ENCODE measurements at places on chromosomes 11 and 22.
A peak's percentile ranks its signal among the peaks of the same experiment; 100 is the strongest.

- DNase-seq: no peak
These were observed 21.5 kb downstream of the CASP4 start for GRCh38 chr11:104946907-104947306.

GRCh38 chr22:50688448-50688847, 15.8 kb downstream of the SHANK3 start:
- DNase-seq: peak; percentile 53

DNA sequence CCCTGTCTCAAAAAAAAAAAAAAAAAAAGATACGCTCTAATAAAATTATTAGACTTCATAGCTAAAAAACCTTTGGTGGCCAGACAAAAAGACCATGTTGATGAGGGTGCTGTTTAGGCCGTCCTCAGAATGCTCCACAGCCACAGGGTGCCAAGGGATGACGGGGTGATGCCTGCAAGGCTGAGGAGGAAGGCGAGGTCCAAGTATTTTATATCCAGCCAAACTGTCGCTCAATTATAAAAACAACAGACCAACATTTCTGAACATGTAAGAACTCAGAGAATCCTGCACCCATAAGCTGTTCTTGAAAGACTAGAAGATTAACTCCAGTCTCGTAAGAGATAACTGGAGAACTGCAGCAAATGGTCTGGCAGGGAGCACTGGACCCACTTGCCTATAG, 29.2 kb downstream of the TBX1 start:
- no peak for DNase-seq

DNA sequence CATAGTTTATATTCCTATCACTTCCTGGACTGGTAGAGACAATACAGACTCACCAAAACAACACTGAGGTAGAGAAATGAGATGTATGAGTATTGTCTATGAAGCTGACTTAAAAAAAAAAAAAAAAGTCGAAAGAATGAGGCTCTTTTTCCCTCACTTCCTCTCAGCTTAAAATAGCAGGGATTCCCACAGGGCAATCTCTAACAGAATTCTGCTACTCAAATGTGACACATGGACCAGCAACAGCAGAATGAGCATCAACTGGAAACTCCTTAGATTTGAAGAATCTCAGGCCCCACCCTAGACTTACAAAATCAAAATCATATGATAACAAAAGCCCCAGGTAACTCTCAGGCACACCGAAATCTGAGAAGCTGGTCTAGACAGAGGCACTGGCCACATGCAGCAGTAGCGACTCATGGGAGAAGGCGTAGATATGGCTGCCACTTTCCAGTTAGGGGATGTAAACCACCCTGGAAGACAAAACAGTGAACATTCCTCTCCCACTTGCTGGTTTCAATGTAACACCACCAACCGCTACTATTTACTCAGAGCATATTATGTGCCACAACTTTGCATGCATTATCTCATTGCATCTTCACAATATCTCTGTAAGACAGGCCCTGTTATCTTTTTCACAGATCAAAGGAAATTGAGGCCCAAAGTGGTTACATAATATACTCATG, 128.0 kb downstream of the RBFOX2 start:
- no peak for DNase-seq

- DNase-seq: peak; percentile 84
These were observed at the start of gene HSPB2 for GRCh38 chr11:111912535-111912934. TSS of gene HSPB2 (plus strand) at chr11:111912734. CDS start at chr11:111912830, 96 bp downstream.

DNA sequence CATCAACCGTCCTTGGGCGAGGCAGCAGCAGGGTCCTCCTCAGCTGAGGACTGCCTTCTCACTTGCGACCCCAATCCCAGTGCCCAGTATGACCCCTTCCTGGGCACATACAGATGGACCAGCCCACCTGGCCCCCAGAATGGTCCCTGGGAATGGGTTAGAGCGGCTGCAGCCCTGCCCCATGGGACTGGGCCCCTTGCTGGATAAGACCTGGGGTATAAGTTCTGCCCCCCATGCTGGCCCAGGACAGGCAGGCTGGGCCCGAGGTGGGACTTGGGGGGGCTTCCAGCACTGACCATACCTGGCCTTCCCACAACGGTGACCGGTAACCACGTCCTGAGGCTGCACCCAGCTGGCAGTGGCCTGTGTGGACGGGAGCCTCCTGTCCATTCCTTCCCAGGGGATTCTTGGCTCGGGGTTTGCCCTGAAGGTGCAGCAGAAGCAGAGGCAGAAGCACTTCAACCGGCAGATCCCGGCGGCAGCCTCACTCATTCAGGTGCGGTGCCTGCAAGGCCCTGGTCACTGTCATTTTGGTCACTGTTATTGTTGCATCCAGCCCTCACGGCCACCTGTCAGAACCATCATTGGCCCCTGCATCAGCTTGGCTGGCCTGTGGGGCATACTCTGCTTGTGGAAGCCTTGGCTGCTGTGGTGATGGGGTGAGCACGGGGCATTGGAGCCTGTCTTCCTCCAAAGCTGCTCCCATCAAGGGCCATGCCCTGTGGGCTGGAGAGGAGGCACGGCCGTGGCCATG, 114.8 kb downstream of the KCNQ1OT1 start:
- peak; percentile 41 for DNase-seq

DNA sequence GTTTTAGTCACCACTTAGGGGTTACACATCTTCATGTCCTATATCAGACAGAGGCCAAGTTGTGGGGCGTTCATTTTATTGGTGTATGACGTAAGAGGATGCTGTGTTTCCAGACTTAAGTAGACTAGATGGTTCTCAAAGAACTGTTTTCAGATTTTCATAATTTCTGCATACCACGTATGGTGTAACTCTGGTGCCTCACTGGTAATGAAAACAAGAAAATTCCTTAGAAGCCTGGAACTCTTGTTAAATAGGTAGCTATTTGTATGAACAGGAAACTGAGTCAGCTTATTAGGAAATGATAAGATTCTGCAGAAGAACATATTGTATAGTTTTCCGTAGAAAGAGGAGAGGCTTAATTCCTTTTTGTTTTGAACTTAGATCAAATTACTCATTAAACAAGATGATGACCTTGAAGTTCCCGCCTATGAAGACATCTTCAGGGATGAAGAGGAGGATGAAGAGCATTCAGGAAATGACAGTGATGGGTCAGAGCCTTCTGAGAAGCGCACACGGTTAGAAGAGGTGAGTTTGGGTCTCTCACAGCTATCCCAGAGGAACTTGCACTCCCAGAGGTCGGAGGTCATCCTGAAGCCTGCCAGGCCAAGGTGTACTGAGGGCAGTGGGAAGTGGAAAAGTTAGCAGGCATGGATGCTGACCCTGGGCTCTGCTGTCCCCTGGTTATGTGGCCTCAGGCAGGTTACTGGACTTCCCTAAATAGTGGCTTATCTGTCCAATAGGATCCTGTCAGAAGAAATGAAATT, 3.9 kb downstream of the CDC45 start:
- DNase-seq: no peak

DNA sequence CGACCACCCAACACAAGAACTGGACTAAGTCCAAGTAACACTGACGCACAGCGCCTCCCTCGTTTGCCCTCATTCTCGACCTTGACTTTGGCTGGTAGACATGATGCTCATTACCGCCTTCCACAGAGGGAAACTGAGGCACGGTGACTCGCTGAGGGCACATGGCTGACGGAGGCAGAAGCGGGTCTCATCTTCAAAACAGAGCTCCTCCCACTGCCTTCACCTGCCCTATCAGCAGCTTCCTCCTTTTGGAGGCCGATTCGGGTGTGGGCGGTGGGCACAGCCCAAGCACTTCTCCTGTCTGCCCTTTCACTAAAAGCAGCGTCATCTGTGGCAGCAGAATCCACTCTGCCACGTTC, 2.0 kb upstream of the KMT5B start:
- DNase-seq: no peak

DNA sequence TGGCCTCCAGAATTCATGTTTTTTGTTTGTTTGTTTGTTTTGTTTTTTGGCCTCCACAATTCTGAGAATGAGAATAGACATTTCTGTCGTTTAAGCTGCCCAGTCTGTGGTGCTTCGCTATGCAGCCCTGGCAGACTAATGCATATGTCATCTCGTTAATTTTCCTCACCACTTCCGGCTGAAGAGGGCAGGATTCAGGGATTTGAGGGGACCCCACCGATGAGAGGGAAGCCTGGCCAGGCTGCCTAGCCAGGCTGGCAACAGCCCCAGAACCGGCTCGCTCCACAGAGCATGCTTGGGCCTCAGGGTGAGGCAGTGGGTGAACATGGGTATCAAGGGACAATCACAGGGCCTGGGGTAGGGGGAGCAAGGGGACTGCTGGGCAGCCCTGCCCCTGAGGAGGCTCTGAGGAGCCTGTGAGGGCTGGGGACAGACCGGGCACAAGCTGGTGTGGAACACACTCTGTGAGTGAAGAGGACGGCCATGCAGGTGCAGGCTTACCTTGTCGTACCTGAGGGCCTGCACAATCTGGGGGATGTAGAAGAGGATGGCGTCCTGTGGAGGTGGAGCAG, 47.8 kb upstream of the SERPIND1 start:
- no peak for DNase-seq

DNA sequence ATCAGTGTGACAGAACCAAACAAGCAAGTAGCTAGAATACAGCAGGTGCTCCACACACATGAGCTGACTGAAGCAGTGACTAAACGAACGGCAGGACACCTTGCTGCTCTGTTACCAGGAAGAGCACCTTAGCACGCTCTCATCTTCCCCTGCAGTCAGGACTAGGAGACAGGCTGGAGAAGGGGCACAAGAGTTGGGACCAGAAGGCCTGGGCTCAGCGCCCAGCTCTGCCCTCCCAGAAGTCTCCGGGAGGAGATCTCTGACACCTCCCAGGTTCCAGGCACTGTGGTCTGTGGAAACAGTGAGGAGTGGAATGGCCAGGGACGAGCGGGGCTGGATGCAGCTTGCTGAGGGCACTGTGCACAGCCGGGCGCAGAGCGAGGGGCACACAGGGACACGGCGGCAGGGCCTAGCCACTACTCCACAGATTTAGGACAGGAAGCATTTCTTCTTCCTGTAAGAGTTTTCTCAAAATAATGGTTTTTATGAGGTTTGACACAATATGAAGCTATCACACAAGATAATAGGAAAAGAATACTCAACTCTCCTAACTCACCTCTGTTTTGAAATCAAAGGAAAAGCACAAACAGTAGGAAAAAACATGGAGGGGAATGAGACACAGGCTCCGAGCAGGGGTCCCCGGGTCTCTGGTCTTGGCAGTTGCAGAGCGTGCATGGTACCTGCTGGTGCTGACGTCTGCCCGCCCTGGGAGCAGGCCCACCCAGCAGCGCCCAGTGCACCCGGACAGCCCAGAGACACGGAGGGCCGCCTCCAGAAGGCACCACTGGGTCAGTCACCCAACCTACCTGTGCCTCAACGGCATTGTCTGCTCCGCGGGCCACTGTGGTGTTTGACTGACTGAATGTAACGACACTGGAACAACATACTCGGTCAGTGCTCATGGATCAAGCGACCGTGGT, 67.6 kb downstream of the NCAPD3 start:
- no peak for DNase-seq

DNA sequence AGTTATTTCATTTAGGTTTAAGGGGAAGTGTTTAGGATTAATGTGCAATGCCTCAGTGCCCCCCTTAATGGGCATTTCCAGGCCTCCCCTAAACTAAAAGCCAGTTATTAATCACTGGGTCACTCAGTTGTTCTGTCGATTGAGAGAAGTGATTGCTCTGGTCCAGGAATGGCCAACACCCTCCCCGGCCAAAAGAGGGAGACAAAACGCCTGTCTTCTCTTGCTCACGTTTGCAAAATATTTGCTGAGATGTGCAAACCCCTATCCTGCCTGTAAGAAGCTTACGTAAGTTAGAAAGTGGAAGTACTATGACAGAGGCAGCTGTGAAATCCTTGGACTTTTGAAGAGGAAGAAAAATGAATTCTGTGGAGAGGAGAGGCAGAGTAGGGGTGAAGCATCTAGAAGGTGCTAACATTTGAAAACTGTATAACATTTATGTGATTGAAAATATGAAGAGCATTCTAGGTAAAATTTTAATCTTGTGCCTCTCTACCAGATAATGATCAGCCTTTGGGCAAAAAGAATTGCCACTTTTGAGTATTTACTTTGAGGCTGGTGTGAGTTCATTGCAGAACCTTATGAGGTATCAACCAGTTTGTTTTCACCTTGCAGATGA, 37.7 kb downstream of the NTM start:
- DNase-seq: peak; percentile 55

DNA sequence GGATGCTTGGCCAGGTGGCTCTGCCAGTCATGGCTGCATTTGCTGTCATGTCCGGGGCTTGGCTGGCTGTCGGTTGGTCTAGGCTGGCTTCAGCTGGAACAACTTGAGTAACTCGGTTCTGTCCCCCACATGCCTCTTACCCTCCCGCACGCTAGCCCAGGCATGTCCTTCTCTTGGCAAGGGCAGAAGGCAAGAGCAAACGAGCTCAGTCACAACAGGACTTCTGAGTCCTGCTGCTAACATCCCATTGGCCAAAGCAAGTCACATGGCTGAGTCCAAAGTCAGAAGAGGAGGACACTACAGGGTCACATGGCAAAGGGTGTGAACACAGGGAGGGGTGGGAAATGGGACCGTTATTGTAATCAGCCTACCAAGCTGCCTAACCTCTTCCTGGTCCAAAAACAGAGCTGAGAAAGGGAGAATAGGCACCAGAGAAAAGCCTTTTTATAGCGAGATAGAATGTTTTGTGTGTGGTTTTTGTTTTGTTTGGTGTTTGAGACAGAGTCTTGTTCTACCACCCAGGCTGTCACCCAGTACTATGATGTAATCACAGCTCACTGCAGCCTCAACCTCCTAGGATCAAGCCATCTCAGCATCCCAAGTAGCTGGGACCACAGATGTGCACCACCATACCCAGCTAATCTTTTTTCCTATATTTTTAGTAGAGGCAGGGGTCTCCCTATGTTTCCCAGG, 81.9 kb downstream of the MN1 start:
- no peak for DNase-seq

GRCh38 chr11:36306888-36307287, 10.8 kb downstream of the PRR5L start:
- DNase-seq: no peak

GRCh38 chr22:23045461-23045860, 24.9 kb upstream of the GNAZ start:
- no peak for DNase-seq

GRCh38 chr11:79980916-79981315, 540.1 kb upstream of the TENM4 start:
- DNase-seq: no peak

- no peak for DNase-seq
These were observed 85.2 kb upstream of the LINC01488 start for GRCh38 chr11:69396051-69396947.

DNA sequence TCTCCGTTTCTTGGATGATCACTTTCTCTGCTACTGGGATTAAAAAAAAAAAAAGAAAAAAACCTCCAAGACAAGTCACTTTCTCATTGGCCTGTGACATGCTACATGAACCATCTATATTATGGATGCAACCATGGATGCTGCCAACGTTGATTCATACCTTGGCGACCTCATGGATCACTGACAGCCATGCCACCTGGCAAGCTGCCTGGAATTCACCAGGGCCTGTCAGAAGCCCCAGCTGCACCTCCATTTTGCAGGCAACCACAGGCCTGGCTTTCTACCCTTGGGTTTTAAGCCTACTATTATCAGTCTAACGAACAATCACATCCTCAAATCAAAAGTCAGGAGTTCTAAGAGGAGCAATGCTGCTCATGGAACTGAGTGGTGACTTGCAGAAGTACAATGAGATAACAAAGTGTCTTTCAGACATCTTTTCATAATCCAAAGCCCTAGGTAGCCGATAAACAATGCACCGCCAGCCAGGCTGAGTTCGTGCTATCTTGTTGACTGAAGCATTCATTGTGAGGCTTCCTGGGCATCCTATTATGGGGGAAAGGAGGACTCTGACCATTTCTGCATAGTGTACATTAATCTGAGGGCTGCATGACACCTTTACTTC, 48.0 kb upstream of the CADM1 start:
- DNase-seq: no peak

GRCh38 chr11:61963282-61964057, 4.0 kb downstream of the FTH1 start:
- peak; percentile 60 for DNase-seq
